ENCODE measurements at places on chromosomes 2 and 18.
A peak's percentile ranks its signal among the peaks of the same experiment; 100 is the strongest.

DNA sequence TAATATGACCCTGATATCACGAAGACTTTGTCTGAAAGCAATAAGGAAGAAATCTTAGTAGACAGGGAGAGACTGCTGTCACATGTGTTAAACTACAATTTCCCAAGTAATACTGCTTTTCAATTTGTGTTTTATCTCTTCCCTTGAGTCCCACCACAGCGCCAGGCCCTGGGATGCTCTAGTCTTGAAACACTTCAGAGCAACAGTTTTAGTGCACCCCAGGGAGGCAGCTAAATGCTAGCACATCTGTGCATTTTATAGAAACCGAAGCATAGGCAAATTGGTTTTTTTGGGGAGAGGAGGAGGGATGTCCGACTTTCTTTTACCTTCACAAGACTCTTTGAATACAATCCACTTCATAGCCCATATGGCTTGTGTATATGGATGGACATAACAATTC is 550.0 kb upstream of the SYT4 start:
- DNase-seq, result no peak

DNA sequence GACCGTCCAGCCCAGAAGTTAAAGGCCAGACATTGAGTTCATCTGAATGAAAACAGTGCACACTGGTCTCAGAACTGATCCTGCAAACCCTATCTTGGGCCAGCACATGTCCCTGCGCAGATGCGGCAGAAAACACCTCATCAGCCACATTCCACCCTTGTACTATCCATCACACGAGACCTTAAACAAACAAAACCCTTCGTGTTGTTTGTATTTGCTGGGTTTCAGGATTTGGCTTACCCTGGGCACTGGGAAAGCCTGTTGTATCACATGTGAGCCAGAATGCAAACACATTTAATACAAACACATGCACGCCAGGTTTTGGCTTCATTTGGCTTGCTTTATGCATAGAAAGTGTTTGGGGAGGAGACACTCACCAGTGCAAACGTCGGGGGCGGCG is 12.5 kb downstream of the WIPF1 start:
- DNase-seq, result no peak

DNA sequence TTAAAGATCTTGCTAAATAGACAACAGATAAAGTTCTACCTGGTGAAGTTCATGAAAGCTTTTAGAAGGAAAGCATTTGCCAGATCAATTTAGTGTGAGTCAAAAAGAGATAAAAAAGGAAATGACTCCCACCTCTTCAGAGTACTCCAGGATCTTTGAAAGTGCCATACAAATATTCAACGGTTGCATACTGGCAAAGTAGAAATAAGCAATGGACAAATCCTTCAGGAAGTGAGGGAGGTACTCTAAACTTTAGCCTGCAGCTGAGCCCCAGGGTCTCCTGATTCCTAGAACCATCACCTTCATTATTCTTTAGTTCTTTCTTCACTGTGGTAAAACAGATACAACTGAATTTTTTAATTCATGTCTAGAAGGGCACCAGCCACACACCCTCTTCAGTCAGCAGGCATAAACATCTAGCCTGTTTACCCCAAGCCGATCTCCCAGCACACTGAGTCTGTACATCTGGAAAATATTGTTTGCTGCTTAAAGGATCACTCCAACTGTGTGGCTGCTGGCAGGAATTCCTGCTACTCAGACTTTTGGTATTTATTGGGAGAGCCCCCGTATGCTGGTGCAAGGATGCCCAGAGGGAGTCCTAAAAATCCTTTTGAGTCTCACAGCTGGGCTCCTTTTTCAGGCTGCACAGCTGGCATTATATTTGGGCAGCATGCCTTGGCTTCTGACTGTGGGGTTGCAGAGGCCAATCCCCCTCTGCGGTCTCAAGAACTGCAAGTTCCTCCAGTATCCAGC is 72.3 kb upstream of the SESTD1 start:
- peak; percentile 26 for DNase-seq

DNA sequence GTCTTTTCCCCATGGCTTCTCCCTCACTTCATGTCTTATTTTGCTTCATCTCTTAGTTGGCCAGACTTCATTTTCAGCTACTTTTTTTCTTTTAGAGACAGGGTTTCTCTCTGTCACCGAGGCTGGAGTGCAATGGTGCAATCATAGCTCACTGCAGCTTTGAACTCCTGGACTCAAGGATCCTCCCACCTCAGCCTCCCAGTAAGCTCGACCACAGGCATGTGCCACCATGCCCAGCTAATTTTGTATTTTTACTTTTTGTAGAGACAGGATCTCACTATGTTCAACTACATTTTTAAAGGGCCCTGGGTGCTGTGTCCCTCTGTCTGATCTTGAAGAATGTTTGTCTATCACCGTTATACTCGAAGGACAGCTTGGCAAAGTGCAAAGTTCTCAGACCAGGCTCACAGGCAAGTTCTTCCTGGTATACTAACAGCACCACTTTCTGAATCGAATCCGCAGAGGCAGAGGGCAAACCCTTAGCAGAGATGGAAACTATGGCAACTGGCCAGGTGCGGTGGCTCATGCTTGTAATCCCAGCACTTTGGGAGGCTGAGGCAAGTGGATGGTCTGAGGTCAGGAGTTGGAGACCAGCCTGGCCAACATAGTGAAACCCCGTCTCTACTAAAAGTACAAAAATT is 60.9 kb downstream of the SOWAHC start:
- DNase-seq, result peak; percentile 46

GRCh38 chr2:174544156-174544555 is 53.4 kb downstream of the WIPF1 start:
- DNase-seq, result peak; percentile 18

DNA sequence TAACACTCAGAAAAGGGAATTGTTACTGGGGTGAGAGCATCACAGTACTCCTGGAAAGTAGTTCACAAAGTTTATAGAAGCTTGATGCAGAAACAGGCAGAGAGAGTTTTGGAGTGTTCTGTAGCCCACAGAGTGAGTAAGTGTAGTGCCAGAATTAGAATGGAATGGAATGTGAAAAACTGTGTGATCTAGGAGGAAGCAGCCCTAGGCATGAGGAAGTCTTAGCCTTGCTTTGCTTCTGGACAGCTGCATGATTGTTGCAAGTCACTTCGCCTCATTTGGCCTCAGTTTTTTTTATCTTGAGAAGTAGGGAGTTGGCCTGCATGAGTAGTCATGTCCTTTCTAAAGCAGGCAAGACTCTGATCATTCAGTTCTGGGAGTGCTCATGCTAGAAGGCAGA is 10.9 kb downstream of the SERPINB12 start:
- DNase-seq, result peak; percentile 18

DNA sequence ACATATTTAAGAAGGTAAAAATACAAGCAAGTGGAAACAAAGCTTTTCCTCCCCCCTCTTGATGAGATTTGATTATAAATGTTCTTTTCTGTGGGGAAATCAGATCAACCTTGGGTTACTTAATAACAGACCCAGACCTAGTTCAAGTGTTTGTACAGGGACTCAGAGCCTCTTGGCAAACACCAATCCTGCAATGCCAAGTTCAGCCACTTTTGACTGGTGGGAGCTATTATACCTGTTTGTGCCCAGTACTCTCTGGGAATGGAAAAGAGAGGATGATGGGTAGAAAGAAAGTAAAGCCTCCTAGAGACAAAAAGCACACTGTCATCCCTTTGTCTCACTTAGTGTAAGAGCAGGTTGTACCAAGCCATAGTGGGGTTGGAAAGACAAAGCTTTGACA is 63.8 kb upstream of the EPHA4 start:
- DNase-seq, result no peak

GRCh38 chr2:68589963-68590362 is 53.4 kb upstream of the PROKR1 start:
- no peak for DNase-seq

DNA sequence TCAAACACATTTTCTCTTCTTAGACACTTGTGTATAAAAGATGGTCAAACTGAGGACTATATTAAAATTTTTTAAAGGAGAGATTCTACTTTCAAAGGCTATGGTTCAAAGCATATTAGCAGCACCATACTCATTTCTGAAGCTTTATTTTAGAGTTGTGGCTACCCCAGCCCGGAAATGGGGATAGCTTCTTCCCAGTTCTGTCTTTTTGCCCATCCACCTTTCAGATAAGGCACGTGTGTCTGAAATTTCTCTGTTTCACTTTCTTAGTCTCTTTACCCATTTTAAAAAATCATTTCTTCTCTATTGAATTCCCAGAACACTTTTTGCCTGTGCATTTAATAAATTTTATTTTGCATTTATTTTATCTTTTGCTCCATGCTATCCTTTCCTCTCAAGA is 431.5 kb downstream of the RNF144A start:
- DNase-seq, result no peak

GRCh38 chr18:58168993-58169392 is 125.0 kb downstream of the NEDD4L start:
- no peak for DNase-seq

Data from urothelium cell line (cell line).